WTC11 (cell line): ENCODE measurements at places on chromosomes 2 and 18. TPM values are rescaled to one million over a fixed set of nuclear protein-coding genes. Genes with fewer than 3 reads are reported as not detected.

GRCh38 chr2:233833345-233833744, 21.0 kb downstream of the HJURP start:
- DNase-seq: no peak

DNA sequence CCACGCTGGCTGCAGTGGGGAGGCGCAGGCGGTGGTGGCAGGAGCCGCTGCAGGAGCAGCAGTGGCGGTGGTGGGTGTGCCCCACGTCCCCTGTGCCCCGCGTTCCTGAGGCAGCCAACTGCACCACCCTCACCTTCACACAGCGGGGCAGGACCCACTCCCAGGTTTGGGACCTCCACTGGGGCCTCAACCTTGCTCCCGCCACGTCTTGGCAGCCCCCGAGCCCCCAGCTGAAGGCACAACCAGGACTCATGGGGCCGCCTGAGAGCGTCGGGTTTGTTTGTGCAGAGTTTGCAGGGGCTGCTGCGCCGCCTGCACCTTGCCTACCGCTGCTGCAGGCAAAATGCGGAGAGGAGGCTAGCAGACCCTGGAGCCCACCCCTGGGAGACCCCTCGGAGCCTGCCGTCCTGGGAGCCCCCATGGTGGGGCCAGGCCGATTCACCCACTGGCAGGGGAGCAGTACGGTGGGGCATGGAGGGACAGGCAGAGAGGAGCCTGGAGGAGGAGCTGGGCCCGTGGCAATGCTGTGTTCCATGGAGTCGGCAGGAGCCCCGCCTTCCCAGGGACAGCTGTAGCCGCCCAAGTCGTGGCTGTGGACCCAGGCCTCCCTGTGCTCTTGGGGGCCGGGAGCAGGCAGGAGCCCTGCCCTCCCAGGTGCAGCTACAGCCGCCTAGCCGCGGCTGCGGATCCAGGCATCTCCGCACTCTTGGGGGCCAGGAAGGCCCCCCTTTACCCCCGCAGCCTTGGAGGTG, 14.7 kb upstream of the EML6 start:
- DNase-seq: peak; percentile 69

DNA sequence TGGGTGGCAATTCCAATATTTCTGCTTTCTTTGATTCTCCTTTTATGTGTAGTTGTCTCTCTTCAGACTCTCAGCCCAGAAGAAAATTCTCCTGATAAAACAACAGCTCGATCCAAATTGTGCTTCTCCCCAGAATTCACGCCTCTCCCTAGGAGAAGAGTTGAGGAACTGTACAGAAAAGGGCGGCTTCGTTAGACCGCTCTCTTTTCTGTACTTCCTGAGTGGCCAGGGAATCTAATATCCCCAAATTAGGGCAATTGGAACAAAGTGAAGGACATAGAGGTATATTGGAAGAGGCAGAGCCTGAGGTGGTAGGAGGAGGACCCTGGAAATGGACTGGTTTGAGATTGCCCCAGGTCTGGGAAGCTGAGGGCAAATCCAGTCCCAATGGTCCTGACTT, 5.6 kb downstream of the ADCYAP1 start:
- no peak for DNase-seq

DNA sequence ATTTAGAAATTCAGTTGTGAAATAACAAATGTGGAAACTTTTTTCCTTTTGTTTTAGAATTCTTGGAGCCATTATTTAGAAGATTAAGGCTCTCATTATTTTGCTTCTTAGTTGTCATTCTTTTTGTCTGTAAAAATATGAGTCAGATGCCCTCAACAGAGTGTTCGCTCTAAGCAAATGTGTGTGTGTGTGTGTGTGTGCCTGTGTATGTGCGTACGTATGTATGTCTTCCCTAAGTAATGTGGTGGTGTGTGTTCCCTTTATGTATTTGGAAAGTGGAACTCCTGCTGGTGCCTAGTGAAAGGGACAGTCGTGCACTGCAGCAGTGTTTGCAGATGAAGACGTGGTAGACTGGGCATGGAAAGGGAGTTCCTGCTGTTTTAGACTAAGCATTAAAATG, 27.5 kb downstream of the ZNF407 start:
- DNase-seq: no peak

DNA sequence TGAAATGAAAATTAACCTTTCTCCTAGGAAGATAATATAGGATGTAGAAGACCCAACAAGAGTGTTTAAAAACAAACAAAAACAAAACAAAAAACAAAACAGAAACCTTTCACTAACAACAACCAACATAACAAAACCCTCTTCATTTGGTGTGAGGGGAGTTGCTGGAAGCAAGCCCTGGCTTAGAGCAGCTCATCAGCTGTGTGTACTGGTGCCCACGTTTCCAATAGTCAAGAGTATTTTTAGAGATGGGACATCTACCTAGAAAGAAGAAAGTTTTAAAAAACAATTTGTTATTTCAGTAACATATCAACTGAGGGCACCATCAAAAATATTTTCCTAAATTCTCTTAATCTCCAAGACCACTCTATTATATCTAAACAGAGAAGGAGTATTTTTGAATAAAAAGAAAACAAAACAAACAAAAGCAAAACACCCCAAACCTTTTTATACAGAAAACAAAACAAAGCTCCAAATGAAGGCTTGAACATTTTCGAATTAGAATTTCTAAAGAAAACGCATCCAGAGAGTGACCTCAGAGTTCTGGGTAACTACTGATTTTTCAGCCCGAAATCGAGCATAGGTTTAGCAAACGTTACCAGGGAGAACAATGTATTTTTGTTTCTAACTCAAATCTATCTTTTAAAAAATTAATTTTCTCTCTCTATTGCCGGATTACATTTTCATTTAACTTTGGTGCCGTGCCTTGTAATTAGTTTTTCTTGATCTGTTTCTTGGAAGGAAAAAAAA, 134.6 kb downstream of the INSIG2 start:
- no peak for DNase-seq

DNA sequence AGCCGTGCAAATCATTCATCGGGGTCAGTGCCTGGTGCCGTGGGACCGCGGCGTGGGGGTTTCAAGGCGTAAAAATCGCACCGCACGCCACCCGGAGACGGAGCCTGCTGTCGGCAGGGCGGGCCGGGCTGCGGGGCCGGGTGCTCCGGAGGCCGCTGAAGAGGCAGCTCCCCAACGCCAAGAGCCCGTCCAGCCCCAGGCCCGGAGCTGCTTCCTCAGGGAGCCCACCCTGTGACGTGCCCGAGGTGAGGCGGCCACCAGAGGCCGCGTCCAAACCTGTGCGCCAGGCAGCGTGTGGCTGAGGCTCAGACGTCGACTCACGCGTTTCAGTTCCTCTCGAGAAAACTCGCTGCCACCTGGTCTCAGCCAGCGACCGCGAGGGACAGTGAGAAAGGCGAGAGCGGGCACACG, 98.1 kb downstream of the NFATC1 start:
- no peak for DNase-seq

DNA sequence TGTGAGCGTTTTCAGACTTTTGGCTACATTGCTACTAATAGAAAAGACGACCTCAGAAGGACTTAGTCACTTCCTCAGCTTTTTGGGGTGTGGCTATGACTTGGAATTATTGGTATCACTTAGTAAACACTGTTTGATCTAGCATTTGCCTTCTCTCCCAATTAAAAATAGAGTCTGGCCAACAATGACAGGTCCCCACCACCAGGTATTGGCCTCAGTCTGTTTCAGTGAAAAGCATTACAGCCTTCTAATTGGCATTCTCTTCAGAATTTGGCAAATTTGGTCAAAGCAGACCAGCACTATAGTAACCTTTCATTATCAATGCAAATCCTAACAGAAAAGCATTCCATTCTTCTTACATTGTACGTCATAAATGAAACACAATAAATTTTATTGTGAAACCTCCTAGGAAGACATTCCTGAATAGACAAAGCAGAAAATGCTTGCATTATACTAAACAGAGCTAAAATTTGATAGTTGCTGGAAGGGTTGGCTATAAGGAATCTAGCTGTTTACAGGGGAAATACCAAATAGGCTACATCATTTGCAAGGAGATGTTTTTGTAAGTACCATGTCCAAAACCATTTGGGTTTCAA, 613.9 kb downstream of the IRS1 start:
- no peak for DNase-seq

- no peak for DNase-seq
Measured at GRCh38 chr2:209505410-209505809, 81.6 kb downstream of the MAP2 start.

DNA sequence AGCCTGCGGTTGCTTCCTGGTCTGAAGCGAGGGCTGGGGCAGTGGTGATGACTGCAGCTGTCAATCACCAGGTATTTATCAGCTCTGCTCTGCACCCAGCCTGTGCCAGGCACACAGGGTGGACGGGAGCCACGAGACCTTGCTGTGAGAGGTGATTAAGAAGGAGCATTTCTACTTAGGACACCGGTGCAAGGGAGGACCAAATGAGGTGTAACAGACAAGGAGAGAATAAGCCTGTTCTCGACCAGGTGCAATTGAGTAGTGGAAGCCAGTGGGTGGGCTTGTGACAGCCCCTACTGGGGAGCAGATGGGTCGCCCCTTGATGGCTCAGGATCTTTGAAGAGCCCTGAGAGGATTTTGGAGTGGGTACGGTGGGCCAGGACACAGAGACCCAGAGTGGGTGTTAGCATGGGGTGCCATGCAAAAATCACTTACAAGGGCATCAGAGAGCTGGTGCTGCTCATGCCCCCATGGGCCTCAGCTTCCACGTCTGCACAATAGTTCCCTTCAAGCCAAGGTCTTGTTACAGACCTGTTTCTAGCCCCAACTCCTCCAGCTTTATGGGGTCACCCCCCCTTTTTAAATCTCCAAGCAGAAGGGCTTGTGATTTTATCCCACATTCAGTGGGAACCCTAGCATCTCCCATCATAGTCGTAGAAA, 24.6 kb downstream of the GPR55 start:
- no peak for DNase-seq

DNA sequence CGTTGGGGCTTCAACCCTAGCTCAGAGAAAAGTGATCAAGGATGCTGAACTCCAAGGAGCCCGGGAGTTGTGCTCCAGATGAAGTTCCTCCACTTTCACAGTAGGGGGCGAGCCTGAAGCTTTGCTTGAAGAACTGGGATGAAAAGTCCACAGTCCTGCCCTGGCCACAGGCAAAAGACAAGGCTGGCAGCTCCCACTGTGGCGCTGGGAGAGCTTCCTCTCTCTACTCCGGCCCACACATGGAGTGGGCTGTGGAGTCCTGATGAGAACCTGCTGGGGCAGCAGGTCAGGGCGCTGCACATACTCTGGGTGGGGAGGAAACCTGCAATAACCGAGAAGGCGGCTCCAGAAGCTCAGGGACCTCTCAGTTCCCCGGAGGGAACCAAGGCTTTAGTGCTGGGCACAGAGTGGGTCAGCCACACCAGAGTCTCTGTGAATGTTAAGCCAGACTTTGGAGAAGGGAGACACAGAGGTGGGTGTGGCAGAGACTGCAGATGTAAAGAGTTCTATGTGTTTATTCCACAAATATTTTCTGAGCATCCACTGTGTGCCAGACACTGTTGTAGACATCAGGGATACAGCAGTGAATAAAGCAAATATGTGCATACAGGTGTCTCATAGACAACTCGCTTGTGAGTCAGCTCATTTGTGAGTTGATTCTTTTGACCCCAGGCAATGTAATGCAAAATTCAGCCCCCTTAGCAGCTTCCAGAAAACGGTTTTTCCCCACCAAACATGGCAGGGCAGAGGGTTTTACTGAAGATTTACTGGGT, 48.0 kb upstream of the MRPL33 start:
- peak; percentile 72 for DNase-seq

DNA sequence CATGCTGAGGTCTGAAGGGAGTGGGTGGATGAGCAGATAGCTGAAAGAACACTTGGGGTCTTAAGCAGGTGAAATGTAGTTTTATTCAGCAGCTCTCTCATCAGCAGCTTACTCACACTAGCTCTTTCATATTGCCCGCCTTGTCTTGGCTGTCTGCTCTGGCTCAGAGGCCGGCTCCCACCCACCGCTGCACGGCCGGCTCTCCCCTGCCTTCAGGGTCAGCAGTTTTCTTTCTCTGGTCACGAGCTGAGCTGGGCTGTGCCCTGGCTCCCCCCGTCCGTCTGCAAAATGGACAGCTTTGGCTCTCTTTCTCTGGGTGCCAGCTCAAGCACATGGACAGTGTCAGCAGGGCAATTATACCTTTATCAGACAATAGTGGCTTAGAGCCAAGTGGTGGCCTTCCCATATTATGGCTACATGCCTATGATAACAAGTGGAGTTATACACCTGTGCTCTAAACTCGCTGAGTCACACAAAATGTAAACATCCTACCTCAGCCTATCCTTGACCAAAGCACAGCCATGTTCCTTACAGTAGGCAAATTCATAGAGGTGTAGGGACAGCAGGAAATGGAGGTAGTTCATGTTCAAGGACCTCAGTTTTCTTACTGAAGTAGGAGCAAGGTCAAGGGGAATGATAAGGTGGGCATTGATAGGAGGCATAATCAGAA, 224.8 kb downstream of the SOCS6 start:
- DNase-seq: no peak

DNA sequence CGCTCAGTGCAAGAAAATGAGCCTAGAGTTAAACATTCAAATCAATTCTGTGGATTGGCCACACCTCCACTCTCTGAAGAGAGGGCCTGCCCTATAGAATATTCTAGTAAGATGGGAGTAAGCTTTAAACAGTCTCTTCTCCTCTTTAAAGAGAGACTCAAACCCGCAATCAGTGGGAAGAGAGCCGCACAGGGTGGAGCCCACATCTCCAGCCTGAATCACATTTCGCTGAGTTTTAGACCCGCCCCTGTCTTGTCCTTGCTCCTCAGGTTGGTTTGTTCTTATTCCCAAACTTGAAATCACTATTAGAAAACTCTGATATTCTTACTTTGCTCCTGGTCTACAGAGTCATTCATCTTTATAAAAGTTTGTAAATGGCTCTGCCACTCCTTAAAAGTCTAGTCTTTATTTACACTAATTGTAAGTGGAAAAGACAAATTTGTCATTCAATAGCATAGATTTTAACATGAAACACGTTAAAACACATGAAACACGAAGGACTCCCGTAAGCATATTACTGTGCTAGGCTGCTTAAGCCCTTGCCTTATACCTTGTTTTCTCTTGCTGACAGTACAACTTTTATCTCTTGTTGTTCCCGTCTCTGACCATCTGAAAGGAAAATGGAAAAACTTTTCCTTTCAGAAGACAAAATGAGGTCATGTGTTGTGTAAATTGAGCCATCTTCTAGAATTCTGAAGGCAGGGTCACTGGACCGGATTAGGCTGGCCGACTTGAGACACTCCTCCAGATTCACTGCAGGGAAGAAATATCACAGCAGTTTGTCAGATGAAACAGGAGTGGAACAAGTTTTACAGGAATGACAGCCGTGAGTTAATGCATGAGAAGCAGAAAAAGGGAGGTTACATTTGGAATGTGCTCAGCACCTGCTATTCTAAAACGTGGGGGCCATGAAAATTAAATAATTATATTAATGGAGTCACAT, 5.6 kb downstream of the DSC1 start:
- no peak for DNase-seq

DNA sequence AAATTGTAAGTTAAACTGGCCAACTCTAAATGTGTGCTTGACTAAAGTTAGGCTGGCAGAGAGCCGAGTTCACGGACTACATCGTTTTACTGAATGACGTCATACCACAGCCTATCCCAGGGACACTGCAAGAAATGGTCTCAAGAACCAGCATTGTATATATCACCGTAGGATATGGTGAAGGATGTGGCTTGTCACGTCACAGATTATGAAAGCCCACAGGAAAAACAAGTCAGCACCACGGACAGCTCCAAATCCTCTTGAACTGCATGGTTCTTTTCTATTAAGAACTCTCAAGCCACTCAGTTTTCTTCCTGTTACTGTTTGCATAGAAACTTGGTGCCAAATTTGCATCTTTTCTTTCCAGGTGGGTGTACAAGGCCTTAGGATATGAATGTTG, 85.1 kb upstream of the ACAA2 start:
- DNase-seq: peak; percentile 62

- DNase-seq: peak; percentile 24
Measured at GRCh38 chr18:61334491-61334850, 1.2 kb downstream of the CDH20 start.

Gene CPS1
- total RNA-seq: 9.0 to 18.7 TPM (median 15.5 TPM) in 3 replicates

Gene LAMA1
- total RNA-seq: 50.7 to 60.7 TPM (median 58.2 TPM) in 3 replicates

Gene GDF7
- 0.18 to 0.55 TPM (median 0.23 TPM) in 3 replicates for total RNA-seq

Gene UGT1A3
- not detected in 3 replicates for total RNA-seq
